Heart right ventricle (tissue), 16 donors: ENCODE measurements at places on chromosomes 13 and 19. TPM values are rescaled to one million over a fixed set of nuclear protein-coding genes. Genes with fewer than 3 reads are reported as not detected.

The CERS1 gene
- total RNA-seq = 0.44 TPM

GRCh38 chr13:43204591-43204990 is 181.2 kb downstream of the DNAJC15 start:
- no peak overlapping the region for H3K4me3 ChIP-seq
- no peaks in the 10 kb centered on the region for H3K36me3 ChIP-seq
- no peak for DNase-seq
- no peak overlapping the region for H3K27ac ChIP-seq

DNA sequence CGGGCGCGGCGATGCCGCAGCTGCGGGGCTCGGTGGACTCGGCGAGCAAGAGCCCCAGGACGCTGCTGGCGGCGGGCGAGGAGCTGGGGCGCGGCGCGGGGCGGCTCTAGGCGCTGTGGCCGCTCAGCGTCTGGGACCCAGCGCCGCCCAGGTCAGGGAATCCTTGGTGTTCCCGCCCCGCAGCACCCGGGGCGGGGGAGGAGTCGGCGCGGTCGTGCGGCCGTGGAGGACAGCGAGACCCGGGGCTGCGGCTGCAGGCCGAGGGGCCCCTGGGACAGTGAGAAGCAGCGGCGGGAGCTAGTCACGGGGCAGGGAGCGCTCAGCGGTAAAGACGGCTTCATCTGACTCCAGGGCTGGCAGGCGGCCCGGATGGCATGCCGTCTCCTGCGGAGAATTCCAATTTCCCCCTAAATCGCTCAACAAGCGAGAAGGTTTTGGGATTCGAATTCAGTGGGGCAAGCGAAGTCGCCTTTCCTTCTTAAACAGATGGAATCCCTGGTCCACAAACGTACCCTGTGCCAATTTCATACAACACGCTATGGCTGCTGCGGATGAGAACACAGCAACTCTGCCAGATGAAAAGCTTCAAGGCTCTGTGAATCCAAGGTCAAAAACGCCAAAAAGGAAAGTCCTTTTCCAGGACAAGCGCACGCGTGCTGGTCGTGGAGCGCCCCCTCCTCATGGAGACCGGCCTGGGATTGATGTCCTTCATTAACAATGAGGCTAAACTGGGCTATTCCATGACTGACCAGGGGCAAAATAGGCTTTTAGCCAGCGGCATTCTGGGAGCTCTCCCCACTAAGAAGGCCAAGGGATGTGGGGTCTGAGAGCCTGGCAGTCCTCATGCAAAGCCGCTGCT is 4.2 kb upstream of the ZSCAN4 start:
- no peaks in the 10 kb centered on the region for H3K27me3 ChIP-seq
- H3K27ac ChIP-seq = no peak overlapping the region
- H3K36me3 ChIP-seq = no peaks in the 10 kb centered on the region
- H3K4me1 ChIP-seq = peaks cover 5% of the 10 kb centered on the region
- DNase-seq = peak; percentile 40

DNA sequence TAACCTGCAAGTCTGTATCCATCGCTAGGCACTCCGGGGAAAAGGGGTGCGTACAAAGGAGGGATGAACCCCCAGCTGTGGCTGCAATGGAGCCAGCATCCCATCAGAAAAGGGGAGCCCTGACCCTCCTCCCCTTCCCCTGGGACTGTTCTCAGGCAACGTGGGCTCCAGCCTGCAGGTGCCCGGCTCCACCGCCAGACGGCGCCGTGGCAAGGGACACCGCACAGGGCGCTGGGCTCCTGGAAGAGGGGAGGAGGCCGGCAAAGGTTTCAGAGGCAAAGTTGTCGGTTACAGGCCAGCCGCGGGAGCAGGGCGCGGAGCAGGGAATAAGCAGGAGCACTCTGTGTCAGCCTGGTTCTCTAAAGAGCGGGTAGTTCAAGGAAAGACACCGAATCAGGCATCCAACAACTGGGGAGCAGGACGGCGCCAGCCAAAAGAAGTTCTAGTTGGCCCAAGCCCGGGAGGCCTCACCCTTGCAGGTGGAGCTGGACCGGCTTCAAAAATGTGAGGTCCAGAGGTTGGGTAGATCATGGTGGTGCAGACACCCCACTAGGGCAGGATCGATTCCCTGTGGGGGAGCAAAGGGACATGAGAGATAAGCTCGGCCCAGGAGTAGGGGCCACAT is 53.0 kb upstream of the ATP12A start:
- DNase-seq = no peak
- no peaks in the 10 kb centered on the region for H3K36me3 ChIP-seq
- no peak overlapping the region for H3K27ac ChIP-seq
- no peak overlapping the region for H3K4me3 ChIP-seq
- peaks cover 13% of the 10 kb centered on the region for H3K4me1 ChIP-seq

GRCh38 chr19:7565332-7565731 is 29.8 kb downstream of the PNPLA6 start:
- no peak for DNase-seq
- H3K36me3 ChIP-seq = peaks cover 23% of the 10 kb centered on the region
- no peak overlapping the region for H3K4me3 ChIP-seq
- no peaks in the 10 kb centered on the region for H3K4me1 ChIP-seq

GRCh38 chr13:20142023-20142926 is 18.6 kb downstream of the GJA3 start:
- peaks cover 20% of the 10 kb centered on the region for H3K4me1 ChIP-seq
- peak overlapping the region; percentile 51 for H3K27ac ChIP-seq
- H3K4me3 ChIP-seq = no peak overlapping the region
- no peak for DNase-seq

DNA sequence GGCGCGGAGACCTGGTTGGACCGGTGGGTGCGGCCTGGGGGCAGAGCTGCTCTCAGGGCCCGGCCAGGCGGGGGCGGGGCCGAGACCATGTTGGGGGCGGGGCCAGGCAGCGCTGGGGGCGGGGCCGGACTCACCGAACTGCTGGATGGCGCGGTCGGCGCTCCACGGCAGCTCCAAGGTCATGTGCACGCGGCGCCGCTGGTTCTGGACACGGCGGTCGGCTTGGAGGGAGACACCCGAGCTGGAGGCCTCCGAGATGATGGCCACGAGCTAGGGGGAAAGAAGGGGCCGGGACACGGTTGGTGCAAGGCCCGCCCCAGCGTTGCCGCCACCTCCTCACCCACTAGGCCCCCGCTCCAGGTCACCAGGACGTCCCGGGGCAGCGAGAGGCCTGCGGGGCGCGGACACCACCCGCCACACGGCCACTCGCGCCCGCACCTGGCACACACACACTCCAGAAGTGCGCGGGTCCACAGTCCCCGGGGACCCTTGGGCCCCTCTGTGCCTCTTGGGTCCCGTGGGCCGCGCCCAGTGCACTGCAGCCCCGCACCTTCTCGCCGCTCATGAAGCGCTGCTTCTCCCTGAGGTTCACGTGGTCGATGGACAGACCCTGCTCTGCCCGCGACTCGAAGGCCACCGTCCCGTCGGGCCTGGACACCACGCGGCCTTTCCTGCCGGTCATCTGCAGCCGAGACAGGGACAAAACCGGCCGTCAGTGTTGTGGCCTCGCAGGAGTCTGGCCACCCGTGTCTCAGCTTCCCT is 8.7 kb downstream of the GPX4 start:
- H3K4me3 ChIP-seq = no peak overlapping the region
- no peaks in the 10 kb centered on the region for H3K27me3 ChIP-seq
- peaks cover 13% of the 10 kb centered on the region for H3K4me1 ChIP-seq
- DNase-seq = peak; percentile 64
- H3K27ac ChIP-seq = peak overlapping the region; percentile 77

- no peak for DNase-seq
- peaks cover 43% of the 10 kb centered on the region for H3K4me1 ChIP-seq
- no peaks in the 10 kb centered on the region for H3K27me3 ChIP-seq
- no peak overlapping the region for H3K4me3 ChIP-seq
These were observed 5.7 kb downstream of the ANKRD27 start for GRCh38 chr19:32669310-32669709.

DNA sequence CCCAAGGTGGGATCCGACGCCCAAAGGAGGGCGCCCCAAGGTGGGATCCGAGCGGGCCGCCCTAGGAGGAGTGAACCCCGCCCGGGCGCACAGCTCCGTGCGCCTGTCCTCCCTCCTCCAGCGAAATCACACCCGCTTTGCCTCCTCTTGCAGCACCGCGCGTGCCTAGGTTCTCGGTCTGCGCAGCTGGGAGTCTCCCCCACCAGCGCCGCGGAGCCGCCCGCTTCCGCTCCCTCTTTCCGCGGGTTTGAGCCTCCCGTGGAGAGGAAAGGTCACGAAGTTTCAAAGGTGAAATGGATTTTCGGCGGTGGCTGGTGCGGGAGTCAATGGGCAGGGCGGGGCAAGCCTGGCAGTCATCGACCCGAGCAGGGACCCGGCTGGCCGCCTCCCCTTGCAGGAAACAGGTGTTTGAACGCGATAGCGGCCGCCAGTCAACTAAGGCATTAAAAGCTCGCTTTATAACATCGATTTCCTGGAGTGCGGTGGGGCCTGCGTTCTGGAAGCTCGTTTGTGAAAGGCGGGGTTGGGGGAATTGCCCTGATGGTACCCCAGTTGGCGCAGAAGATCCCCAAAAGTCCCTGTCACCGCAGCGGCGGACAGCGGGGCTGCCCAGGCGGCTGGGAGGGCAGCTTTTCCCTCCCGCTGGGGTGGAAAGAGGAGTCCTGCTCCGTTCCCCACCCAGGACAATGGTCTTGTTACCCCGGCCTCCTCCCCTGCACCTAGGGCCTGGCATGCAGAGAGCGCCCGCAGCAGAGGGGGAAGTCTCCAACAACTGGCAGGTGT is 9.0 kb upstream of the SOX1 start:
- no peak overlapping the region for H3K4me3 ChIP-seq
- H3K27me3 ChIP-seq = peaks cover 100% of the 10 kb centered on the region
- no peaks in the 10 kb centered on the region for H3K36me3 ChIP-seq
- peaks cover 21% of the 10 kb centered on the region for H3K4me1 ChIP-seq
- no peak overlapping the region for H3K27ac ChIP-seq
- no peak for DNase-seq

GRCh38 chr13:95509521-95510310 is 42.8 kb upstream of the CLDN10 start:
- no peaks in the 10 kb centered on the region for H3K27me3 ChIP-seq
- peaks cover 8% of the 10 kb centered on the region for H3K4me1 ChIP-seq
- H3K27ac ChIP-seq = no peak overlapping the region
- DNase-seq = no peak
- no peak overlapping the region for H3K4me3 ChIP-seq

DNA sequence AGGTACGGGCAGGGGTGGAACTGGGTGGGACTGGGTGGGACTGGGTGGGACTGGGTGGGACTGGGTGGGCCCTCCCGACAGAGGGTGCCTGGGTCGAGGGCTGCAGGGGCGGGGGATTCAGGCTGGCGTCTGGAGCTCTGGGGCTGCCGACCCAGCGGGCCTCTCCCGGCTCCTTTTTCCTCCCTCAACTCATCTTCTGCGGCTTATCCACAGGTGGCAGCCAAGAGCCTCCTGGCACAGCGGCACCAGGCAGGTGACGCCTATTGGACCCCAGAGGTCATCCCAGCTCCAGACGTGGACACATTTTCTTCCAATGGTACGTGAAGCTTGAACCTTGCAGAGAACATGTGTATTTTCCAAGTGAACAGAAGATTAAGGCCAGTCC is 533 bp downstream of the ZNF544 start:
- DNase-seq = no peak
- peak overlapping the region; percentile 85 for H3K27ac ChIP-seq
- no peaks in the 10 kb centered on the region for H3K36me3 ChIP-seq
- H3K4me1 ChIP-seq = peaks cover 15% of the 10 kb centered on the region
